ENCODE measurements at places on chromosomes 5 and 9.

DNA sequence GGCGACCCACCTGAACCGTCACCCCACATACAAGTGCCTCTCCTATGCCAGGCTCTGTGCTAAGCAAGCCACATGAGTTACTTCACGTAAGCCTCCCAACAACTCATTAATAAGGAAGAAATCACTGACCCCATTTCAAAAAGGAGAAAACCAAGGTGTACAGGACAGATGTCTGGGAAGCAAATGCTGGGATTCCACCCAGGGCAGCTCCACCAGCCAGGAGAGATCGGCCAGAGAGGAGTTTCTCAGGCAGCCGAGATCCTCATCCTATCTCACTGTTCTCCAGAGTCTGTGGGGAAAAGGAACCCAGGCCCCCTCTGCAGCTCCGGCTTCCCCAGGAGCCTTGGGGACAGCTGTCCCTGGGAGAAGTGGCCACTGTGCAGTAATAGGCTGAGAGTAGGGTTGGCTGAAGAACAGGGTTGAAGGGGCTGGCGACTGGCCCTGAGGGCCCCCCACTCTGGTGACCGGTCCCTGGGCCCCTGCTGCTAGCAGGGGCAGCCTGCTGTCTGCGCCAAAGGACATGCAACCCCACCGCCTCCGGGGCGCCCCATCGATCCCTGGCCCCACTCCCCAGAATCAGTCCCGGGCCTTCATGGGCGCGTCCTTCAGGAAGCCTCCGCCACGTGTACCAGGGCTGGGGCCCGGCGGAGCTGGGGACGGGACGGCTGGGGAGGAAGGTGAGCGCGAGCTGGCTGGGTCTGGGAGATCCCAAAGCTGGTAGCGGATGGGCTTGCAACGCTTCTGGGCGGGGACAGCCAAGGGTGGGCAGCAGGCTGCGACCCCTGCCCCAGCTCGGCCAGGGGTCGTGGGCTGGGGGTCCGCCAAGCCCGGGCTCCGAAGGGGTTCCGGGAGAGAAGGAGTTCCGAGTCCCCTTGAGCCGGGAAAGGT lies 44.1 kb upstream of the STXBP1 start:
- DNase-seq: peak; percentile 0

DNA sequence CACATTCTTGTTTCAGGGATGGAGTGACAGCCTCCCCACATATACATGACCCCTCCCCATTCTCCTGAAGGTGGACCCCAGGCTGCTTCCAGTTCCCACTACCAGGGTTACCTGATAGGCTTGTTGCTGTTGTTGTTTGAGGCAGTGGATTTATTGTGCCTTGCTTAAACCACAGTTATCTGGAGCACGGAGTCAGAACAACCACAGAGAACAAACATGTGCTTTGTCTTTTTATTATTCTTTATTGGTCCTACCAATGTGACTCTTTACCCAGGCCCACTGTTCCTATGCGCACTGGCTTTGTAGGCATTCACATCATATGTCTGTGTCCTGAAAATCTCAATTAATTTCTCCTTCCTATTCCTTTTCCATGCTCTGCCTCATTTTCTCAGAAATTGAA lies 41.2 kb upstream of the IPPK start:
- DNase-seq: no peak

- no peak for DNase-seq
Measured at GRCh38 chr9:27766073-27766835, 193.0 kb upstream of the C9orf72 start.

DNA sequence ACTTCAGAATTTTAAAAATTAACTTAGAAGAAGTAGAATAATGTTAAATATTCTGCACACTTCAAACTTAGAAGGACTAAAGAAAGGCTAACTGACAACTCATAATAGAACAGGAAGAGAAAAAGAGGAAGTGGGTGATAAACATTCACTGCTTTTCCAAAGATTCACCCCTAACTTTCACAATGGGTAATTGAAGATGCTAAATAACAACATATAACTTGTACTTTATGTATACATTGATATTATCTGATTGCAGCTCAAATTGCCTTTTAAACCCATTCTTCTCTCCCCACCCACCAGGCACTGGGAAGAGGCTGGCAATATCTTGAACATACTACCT lies 376.6 kb downstream of the EFNA5 start:
- no peak for DNase-seq
